ENCODE measurements at places on chromosomes 12 and 14.

DNA sequence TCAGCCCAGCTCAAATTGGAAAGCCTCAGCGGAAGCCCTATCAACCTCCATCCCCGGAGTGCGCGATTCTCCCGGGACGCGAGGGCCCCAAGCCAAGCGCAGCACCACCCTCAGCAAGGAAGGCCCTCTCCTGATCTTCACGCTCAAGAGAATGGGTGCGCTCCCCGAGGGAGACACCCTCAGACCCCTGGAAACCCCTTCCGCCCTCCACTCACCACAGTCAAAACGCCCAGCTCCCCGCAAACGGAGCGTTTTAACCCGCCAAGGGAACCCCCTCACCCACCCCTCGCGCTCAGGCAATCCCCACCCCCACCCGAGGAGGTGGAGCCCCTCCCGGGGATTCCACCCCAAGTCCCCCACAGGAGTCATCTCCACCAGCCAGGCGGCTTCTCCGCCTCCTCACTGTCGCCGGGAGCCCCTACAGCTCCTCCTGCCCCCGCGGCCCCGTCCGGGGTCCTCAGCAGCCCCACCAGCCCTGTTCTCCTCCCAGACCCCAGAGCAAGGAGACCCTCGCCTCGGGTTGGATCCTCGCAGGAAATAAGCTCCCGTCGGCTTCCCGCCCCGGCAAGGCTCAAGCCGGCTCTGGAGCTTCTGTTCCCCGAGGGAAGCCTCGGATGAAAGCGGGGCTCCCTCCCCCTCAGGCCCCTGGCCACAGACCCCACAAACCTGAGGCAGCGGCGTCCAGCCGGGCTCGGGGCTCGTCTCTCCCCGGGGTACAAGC lies 507 bp downstream of the BAZ2A start:
- DNase-seq: peak; percentile 53

- DNase-seq: no peak
These were observed 123.5 kb upstream of the DYRK2 start for GRCh38 chr12:67524861-67525616.

GRCh38 chr14:71403656-71404055 lies 496.4 kb downstream of the PCNX1 start:
- peak; percentile 27 for DNase-seq

- DNase-seq: no peak
These were observed 1372.7 kb downstream of the AACS start for GRCh38 chr12:126437934-126438333.

- no peak for DNase-seq
These were observed 108.0 kb downstream of the PPM1A start for GRCh38 chr14:60356906-60357550.

DNA sequence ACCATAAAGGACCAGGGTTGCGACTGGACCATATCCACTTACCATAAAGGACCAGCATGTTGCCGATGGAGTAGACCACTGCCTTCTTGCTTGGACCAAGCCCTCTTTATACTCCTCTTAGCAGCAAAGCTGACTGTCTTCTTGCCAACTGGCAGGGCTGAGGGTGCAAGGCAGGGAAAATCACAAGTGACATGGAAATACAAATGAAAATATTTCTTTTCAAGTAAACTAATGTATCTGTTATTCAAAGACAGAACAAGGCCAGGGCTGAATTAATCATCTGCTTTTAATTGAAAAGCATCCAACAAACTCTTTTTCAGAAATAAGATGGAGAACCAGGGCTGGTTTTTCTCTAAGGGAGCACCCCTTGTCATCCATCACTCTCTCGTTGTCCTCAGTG lies at the start of gene CELA1:
Gene CELA1 (minus strand): TSS at position 99 of the 400 bp plus-strand sequence. CDS start 41 bp downstream, at position 58.
- DNase-seq: no peak

- no peak for DNase-seq
These were observed 17.4 kb upstream of the NEUROD4 start for GRCh38 chr12:55002355-55002754.

DNA sequence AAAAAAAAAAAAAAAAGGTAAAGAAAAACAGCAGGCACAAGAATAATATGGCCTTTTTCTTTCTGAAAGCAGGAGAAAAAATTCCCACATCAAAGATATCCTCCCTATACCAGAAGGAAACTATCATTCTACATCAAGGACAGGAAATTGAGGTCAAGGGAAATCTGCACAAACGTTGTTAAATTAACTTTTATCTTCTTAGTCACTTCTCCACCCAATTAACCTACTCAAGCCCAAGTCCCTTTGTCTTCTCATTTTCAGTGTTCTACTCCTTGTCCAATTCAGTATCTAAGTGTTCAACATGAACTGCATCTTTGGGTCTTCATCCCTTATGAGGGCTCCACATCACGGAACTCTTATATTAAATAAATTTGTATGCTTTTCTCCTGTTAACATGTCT lies 15.7 kb downstream of the NDUFA12 start:
- DNase-seq: no peak

DNA sequence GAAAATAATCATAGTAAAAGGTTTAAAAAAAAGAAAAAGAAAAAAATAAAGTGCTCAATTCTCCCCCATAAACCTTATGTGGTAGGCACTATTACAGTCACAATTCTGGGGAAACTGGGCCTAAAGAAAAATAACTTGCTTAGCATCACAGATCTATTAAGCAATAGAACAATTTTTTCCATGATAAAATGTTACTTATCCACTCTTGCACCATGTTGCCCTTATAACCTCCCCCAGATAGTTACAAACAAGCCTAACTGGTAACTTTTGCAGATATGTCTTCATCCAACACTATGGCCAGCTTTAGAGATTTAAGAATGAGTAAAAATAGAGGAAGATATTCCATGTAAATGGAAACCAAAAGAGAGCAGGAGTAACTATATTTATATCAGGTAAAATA lies 164.8 kb downstream of the DUSP6 start:
- no peak for DNase-seq

GRCh38 chr14:22587247-22587646 lies 1.8 kb downstream of the DAD1 start:
- no peak for DNase-seq

DNA sequence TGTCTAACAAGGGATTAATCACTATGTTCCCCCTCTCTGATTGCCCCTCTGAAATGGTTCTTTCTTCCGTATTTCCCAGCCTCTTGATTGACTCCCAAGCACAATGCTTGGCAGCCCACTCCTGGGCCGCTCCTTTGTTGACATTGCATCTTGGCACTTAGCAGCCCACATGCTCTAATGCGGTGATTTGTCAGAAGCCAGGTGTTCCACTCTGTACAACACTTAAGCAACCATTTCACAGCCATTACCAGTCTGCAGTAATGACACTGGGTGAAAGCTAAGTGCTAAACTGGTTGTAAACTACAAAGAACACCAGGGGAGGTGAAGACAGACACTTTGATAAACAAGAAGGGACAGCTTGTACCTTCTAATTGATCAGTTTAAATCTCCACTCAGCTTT lies 353.5 kb downstream of the TMEM132D start:
- no peak for DNase-seq

DNA sequence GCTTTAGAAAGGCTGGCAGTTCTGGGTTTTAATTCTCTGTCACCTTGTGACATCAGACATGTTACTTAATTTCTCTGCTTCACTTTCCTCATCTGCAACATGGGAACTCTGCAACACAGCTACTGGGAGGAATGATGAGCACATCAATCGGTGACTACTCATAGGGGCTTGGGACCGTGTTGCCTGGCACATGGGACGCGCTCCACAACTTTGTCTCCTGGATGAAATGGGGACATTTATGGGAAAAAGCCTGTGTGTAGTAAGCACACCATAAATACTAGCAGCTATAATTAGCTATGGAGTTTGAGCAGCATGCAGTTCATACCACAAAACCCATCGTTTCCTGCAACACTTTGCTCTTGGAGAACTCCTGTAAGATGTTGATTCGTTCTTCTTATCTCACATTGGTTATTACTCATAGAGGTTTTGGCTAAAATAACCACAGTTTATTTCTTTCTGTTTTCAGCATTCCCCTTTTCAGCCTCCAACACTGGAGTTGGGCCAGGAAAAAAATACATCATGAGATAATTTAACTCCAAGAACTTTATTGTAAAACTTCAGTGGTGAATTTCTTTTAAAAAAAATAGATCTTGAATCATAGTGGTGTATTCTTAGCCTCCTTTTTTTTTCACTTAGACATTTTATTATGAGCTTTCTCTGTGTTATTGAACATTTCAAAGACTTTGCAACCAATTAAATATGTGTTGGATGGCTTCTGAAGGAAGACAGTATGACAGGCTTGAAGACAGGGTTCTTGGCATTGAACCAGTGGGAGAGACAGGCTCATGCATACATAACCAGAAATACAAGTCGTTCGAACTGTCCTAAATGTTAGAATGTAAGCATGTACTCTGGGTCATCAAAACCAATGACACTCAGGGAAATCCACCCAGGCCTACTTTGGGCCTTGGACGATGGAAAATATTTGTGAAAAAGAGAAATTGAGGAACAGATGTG lies 72.7 kb downstream of the RIN3 start:
- peak; percentile 40 for DNase-seq

DNA sequence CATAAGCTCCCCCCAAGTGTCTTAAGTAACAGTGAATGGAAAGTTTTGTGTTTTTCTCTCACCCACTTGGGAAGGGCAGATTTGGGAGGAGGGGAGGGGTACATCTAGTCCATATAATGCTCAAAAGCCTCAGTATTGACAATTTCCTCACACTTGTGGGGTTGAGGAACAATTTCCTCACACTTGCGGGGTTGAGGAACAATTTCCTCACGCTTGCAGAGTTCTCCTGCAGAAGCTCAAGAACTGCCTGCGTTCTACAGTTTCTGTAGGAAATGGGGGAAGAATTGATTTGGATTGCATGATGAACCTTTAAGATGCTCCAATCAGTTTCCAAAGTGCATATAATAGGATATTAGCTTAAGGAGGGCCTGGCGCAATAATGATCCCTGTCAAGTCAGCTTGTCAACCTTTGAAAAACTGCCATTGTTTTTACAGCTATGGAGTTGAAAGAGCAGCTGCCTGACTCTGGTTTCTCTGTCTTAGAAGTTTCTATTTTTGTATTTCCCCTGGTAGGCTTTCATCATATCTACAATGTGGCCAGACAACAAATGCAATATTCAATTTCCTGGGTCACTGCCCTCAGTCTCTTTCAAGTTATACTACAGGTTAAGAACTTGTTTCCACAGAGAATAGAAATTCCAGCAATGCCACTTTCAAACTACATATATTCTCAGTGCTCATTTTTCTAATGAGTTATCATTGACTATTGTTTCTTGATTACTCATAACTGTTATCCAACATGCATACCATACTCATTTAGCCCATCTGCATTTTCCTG lies 66.5 kb downstream of the PLEKHG7 start:
- DNase-seq: peak; percentile 43

GRCh38 chr12:69623970-69624369 lies 13.3 kb upstream of the LRRC10 start:
- DNase-seq: no peak

GRCh38 chr12:91980389-91980821 lies 165.2 kb downstream of the BTG1 start:
- no peak for DNase-seq

GRCh38 chr14:20733684-20734429 lies 11.8 kb upstream of the EDDM3A start:
- no peak for DNase-seq

DNA sequence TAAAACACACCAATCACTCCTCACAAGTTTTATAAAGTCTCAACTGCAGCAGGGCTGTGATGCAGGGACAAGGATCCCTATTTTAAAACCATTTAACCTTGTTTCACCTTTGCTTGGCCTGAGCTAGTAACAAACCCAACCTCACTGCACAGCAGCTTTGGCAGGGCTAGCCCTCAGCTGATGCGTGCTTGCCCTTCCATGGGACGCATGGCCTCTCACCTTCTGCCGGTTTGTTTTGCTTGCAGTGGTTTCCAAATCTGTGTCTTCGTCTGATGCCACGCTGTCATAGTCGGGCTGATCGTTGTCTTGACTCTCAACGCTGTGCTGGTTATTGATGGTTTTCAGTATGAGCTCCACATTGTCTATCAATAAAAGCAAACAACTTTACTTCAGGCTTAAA lies 43.3 kb downstream of the GIT2 start:
- DNase-seq: no peak

- DNase-seq: no peak
These were observed 19.5 kb upstream of the CRACR2A start for GRCh38 chr12:3772380-3772779.

GRCh38 chr12:68619541-68619940 lies 8.8 kb downstream of the RAP1B start:
- DNase-seq: no peak

DNA sequence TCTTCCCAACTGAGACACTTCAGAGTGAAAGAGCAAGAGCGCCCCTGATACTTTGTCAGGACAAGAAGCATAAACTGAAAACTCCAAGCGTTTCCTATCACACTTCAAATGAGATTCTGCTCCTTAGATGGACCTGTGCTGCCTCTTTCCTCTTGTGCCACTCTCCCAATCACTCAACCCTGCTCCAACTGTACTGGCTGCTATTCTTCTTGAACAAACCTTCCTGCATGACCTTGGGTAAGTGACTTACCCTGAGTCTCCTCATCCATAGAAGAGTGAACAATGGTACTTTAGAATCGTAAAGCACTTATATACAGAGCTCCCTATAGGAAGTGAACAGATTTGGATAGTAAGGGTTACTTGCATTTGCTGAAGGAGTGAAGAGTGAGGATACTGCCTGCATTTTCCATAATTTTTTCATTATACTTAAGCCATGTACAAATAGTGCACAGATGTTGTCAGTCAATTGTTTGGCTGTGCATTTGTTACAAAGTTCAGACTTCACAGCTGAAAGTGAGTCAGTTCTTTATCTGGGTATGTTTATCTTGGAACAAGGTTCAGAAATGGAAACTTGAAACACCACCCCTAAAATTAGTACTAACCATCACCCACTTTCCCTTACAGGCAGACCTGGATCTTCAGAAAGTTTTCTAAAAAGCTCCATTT lies 10.8 kb downstream of the MTERF2 start:
- DNase-seq: no peak

- DNase-seq: no peak
These were observed 27.1 kb upstream of the GPHB5 start for GRCh38 chr14:63345826-63346225.

- no peak for DNase-seq
These were observed 51.9 kb downstream of the PRMT8 start for GRCh38 chr12:3542911-3543310.

DNA sequence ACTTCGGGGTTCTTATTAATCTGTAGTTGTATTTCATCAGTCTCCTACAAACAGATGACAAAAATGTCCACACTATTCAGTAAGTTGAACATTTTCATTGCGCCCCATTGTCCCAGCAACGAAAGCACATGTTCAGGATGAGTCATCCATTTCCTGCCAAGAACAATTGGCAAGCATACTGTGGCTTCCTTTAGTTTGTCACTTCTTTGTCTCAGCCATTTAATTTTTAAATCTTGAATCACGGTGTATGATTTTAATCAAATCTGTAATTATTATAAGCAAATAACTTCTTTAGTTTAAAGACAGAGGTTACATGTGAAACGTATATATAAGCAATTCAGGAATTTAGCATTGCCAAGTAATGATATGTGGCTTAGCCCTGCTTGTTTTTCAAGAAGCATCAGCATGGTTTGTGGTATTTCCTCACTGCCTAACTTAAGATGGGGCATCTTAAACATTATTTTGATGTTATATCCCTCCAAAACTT lies 211.3 kb upstream of the KRR1 start:
- peak; percentile 38 for DNase-seq

DNA sequence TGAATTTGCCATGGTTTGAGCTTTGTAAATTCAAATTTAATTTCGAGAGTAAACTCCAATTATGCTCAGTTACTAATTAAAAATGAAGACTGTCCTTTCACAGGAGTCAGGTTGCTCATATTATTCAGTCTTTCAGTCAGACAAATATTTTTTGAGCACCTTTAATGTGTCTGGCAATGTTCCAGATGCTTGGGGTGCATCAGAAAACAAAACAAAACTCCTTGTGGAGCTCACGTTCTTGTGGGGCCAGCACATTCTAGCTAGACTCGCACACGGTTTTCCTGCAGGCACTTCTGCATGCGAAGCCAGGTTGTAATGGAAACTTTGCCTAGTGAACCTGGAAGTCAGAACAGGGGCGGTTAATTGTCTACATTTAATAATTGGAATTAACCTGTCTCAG lies 64.0 kb upstream of the ATF1 start:
- no peak for DNase-seq

Measured in GM20000 (cell line).